T-helper 2 cell treated with Interferon-gamma antibody and Interleukin-4, amounts not matched to agents 5 μg/mL and 100 μg/mL, for 36 hours (primary cell): ENCODE measurements at places on chromosomes 12 and 14.
A peak's percentile ranks its signal among the peaks of the same experiment; 100 is the strongest.

DNA sequence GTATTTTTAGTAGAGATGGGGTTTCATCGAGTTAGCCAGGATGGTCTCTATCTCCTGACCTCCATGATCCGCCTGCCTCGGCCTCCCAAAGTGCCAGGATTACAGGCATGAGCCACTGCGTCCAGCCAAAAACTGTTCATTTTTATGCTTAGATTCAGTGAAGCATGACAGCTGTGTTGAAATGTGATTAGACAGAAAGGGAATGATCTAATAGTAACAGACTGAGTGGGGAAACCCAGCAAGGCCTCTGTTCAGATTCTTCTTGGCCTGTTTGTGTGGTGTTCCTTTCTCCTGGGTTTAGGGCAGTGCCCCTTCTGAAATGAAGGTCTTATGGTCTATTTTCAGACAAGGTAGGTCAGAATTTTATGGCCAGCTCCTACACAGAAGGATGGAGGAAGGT is 11.8 kb upstream of the ABCD4 start:
- H3K27me3 ChIP-seq: no peaks in the 10 kb centered on the region
- no peak for DNase-seq
- H3K27ac ChIP-seq: no peak overlapping the region
- H3K4me3 ChIP-seq: no peak overlapping the region
- no peaks in the 10 kb centered on the region for H3K36me3 ChIP-seq
- H3K4me1 ChIP-seq: no peaks in the 10 kb centered on the region

- no peak overlapping the region for H3K4me3 ChIP-seq
- no peaks in the 10 kb centered on the region for H3K27me3 ChIP-seq
- peaks cover 20% of the 10 kb centered on the region for H3K36me3 ChIP-seq
- H3K27ac ChIP-seq: no peak overlapping the region
- H3K4me1 ChIP-seq: no peaks in the 10 kb centered on the region
These were observed 9.9 kb upstream of the VPS33A start for GRCh38 chr12:122276242-122276641.

- H3K27ac ChIP-seq: peak overlapping the region; percentile 98
- H3K36me3 ChIP-seq: peaks cover under 1% of the 10 kb centered on the region
- no peaks in the 10 kb centered on the region for H3K27me3 ChIP-seq
- DNase-seq: no peak
- H3K4me1 ChIP-seq: peaks cover 22% of the 10 kb centered on the region
These were observed 760 bp downstream of the TMEM19 start for GRCh38 chr12:71686658-71687025.

GRCh38 chr12:120737557-120738251 is 12.1 kb downstream of the ACADS start:
- no peak overlapping the region for H3K4me3 ChIP-seq
- H3K36me3 ChIP-seq: peaks cover 4% of the 10 kb centered on the region
- no peaks in the 10 kb centered on the region for H3K27me3 ChIP-seq

DNA sequence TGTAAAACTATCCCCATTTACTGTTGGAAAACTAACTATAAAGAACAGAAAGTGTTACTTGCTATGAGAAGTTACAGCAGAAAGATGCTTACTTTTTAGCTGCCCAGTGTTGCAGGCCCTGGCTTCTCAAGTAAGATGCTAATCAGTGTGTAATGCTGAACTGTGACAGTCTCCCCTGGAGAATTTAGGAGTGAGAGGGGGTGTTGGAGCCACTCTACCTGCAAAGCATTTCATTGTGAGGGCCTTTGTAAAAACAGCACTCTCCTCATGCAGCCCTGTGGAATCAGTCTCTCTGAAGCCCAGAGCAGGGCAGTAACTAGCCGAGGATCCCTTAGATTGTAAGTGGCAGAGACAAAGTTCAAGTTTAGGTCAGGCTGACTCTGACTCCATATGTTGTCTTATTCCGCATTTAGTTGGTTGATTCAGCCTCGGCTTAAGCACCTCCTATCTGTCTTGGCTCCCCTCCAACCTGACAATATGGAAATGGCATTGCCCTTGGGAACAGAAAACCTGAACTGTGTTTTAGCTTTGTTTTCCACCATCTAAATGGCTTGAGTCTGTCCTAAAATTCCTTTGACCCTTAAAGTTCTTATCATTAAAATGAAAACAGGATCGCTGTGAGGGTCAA is 141.3 kb downstream of the PRKCH start:
- no peak for DNase-seq
- no peak overlapping the region for H3K4me3 ChIP-seq

GRCh38 chr12:28059668-28060067 is 87.1 kb upstream of the PTHLH start:
- H3K27me3 ChIP-seq: peaks cover 5% of the 10 kb centered on the region
- DNase-seq: no peak
- H3K4me3 ChIP-seq: no peak overlapping the region

- H3K27me3 ChIP-seq: no peaks in the 10 kb centered on the region
- H3K4me1 ChIP-seq: no peaks in the 10 kb centered on the region
- H3K27ac ChIP-seq: no peak overlapping the region
These were observed 77.3 kb upstream of the CNTN1 start for GRCh38 chr12:40614923-40615322.

GRCh38 chr12:82870771-82871377 is 184.2 kb downstream of the TMTC2 start:
- DNase-seq: no peak
- H3K4me1 ChIP-seq: peaks cover 9% of the 10 kb centered on the region
- H3K4me3 ChIP-seq: no peak overlapping the region
- H3K36me3 ChIP-seq: no peaks in the 10 kb centered on the region
- H3K27ac ChIP-seq: no peak overlapping the region

DNA sequence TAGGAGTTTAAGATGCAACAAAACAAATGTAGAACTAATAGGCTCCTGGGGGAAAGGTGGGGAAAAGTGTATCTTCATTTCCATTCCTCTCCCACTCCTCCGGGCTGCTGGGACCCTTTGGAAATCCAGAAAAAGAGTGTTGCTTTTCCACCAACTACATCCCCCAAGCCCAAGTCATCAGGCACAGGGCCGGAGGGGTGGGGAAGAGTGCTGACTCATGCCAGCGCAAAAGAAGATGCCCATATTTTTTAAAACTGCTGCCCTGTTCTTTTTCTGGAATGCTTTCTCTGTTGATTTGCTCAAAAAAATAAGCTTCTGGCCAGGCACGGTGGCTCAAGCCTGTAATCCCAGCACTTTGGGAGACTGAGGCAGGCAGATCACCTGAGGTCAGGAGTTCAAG is 70.9 kb downstream of the TBK1 start:
- no peak overlapping the region for H3K27ac ChIP-seq
- peaks cover 11% of the 10 kb centered on the region for H3K4me1 ChIP-seq
- no peak overlapping the region for H3K4me3 ChIP-seq
- no peak for DNase-seq

- H3K4me3 ChIP-seq: no peak overlapping the region
- H3K4me1 ChIP-seq: no peaks in the 10 kb centered on the region
- H3K36me3 ChIP-seq: no peaks in the 10 kb centered on the region
- peaks cover 2% of the 10 kb centered on the region for H3K27me3 ChIP-seq
- H3K27ac ChIP-seq: no peak overlapping the region
These were observed 822 bp upstream of the SOX5 start for GRCh38 chr12:23950210-23950774.

GRCh38 chr14:58541633-58542022 is 96.1 kb upstream of the DACT1 start:
- no peaks in the 10 kb centered on the region for H3K4me1 ChIP-seq
- no peak overlapping the region for H3K4me3 ChIP-seq
- no peak overlapping the region for H3K27ac ChIP-seq
- no peak for DNase-seq
- peaks cover 1% of the 10 kb centered on the region for H3K36me3 ChIP-seq

GRCh38 chr14:101496776-101497683 is 64.3 kb upstream of the DIO3 start:
- no peaks in the 10 kb centered on the region for H3K4me1 ChIP-seq
- no peak for DNase-seq
- H3K27ac ChIP-seq: no peak overlapping the region
- no peak overlapping the region for H3K4me3 ChIP-seq
- H3K36me3 ChIP-seq: no peaks in the 10 kb centered on the region

- H3K4me3 ChIP-seq: no peak overlapping the region
- H3K36me3 ChIP-seq: no peaks in the 10 kb centered on the region
- no peak for DNase-seq
- no peak overlapping the region for H3K27ac ChIP-seq
These were observed 128.4 kb downstream of the METTL25 start for GRCh38 chr12:82486524-82487235.

DNA sequence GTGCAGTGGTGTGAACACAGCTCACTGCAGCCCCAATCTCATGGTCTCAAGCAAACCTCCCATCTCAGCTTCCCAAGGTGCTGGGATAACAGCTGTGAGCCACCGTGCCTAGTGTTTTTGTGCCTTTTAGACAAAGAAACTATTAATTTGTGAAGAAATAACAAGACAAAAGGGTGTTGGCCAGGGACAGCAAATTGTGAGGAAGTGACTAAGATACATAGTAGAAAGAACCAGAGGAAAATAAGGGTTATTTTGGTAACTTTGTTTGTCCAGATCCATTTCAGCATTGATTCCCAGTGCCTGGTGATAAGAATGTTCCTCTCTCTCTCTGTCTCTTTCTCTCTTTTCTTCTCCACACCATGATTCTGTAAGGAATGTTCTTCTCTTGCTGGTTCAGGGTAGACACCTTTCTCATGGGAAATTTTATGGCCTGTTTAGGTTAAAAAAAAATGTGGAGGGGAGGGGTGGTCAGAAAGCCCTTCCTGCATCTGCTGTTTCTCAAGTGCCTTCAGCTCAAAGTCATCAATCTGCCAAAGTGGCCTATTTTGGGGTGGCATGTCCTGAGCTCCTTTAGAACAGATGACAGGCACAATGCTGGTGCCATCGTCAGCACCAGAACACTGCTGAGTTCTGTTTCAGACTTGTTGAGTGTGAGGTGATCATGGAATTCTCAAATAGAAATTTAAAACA is 184.4 kb upstream of the EEA1 start:
- no peaks in the 10 kb centered on the region for H3K27me3 ChIP-seq
- no peaks in the 10 kb centered on the region for H3K36me3 ChIP-seq
- H3K4me3 ChIP-seq: no peak overlapping the region

DNA sequence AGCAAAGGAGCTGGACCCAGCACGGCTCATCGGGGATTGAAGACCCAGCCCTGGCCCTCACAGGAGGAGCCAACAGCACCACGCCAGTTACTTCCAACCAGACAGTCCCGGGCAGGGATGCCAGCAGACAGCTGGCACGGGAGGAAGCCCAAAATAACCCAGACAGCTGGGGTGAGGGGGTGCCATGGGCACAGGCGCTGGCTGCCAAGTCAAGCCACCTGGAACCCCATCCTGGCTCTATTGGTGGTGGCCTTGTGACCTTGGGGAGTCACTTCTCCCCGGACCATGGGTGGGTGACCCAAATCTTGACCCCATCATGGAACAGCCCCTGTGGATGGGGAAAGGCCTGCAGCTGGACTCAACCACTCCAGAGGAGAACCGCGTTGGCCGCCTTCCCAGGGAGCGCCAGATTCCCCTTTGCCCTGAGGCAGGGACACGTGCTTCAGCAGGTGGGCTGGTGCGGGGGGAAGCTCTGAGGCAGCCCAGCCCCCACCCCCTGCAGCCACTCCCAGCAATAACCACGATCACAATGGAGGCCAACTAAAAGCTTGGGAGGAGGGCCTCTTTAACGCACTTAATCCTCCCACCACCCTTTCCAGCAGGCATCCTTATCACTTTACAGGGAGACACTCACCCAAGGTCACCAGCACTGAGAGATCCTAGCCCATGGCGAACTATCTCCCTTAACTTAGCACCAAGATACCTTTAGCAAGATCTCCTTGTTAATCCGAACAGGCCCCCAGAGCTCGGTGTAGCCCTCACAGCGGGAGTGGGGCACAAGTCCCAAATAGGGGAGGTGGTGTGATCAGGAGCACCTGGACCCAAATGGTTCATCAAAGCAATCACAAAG is 4.7 kb upstream of the RHOF start:
- no peak for DNase-seq
- peak overlapping the region; percentile 60 for H3K27ac ChIP-seq
- peaks cover 36% of the 10 kb centered on the region for H3K4me1 ChIP-seq
- H3K4me3 ChIP-seq: peak overlapping the region; percentile 88
- H3K36me3 ChIP-seq: peaks cover 29% of the 10 kb centered on the region
- H3K27me3 ChIP-seq: no peaks in the 10 kb centered on the region

DNA sequence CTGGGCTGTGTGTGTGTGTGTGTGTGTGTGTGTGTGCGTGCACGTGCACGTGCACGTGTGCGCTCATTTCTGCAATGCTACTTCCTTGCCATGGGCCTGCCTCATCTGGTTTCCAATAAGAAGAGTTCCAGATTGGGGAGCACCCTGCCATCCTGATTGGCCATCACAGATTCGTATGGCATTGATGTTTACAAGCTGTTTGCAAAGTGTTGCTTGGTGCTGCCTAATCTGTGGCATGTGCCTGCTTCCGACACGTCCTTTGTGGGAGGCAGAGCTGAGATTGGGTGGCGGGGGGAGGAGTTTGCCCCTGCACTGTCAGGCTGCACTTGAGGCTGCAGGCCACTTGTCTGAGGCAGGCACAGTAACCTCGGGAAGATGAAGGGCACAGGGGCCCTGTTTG is 39.2 kb downstream of the SAMD4A start:
- no peak overlapping the region for H3K27ac ChIP-seq
- H3K36me3 ChIP-seq: no peaks in the 10 kb centered on the region
- no peak for DNase-seq
- no peak overlapping the region for H3K4me3 ChIP-seq
- peaks cover 6% of the 10 kb centered on the region for H3K27me3 ChIP-seq
- no peaks in the 10 kb centered on the region for H3K4me1 ChIP-seq
